ENCODE measurements at places on chromosomes 4 and X.

DNA sequence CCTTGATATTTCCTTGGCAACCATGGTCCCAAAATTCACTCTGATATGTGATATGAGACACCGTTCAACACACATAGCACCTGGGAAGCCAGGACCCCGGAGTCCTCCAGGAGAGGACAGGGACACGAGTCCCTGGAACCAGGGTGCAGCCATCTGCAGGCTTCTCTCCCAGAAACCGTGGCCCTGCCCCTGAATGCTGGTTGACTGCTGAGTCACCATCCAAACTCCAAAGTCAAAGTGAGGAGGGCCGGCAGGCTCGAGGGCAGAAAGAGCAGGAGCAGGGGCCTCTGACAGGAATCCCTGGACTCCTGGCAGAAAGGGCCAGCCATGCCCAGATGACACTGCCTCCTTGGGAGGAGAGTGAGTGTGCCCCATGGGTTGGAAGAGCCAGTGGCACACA, 6.9 kb upstream of the PNMA6A start:
- no peak for DNase-seq

- DNase-seq, result no peak
Measured at GRCh38 chrX:26653050-26653449, 437.1 kb downstream of the MAGEB5 start.

DNA sequence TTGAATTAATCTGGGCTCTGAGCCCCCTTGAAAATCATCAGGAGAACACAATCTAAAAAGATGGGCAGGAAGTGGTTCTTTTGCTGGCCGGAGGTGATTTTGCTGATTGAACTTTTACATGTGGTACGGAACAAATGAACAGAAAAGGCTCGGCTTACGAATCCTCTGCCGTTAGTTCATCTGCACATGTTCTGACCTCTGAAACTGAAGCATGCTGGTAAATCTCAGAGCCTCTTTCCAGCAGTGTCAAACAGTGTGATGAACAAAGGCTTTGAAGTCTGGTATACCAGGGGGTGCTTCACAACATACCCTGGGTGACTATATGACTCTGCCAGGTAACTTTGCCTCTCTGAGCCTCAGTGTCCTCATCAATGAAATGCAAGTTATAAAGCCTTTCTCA, 194.2 kb upstream of the C1QTNF7 start:
- no peak for DNase-seq

DNA sequence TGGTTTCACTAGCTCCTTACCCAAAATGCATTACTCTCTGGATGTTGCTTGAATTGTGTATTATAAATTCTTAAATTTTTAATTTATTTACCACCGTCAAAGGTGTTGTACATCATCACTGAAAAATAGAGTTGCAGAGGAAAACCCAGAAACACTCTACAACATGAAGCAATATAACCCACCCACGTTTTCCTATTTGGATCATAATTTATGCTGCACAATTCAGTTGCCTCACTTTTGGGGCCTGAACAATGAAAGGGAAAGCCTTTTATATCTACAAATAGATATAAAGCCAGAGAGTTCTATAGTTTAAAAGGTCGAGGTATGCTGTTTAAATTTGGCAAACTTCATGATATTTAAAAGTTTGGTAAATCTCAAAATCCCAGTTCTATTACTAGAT, 115.4 kb downstream of the MGST2 start:
- DNase-seq, result no peak

DNA sequence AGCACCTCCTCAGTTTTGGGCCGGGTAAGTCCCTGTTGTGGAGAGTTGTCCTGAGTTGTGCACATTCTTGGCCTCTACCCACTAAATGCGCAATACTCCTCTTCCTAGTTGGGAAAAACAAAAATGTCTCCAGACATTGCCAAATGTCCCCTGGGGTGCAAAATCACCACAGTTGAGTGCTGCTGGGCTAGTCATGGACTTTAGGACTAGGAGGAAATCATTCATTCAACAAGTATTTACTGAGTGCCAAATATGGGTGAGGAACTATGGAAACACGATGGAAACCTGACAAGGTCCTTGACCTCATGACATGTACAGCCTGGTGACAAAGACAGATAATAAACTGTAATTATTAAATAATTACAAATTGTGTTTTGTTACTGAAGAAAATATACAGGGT, 71.6 kb downstream of the STX18 start:
- no peak for DNase-seq

- no peak for DNase-seq
Measured at GRCh38 chr4:118703118-118703517, 17.9 kb downstream of the METTL14 start.
